ENCODE measurements at places on chromosomes 7 and 10. TPM values are rescaled to one million over a fixed set of nuclear protein-coding genes. Genes with fewer than 3 reads are reported as not detected.

DNA sequence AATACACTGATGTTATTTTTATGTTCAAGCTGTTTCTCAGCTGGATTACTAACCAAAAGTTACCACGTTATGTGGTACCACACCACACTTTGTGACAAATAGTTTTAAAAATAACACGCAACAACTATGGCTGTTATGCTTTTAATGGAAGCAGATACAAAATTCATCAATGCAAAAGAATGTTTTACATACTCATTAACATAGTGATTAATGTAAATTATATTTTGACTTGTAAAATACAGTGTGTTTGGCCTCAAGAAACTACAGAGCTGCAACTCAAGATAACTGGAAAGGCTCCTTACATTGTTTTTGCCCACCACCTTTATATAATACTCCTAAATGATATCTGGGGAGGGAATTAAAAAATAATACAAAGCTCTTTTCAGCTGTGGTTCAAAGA is 25.5 kb downstream of the NCOA4 start:
- H3K4me1 ChIP-seq: no peaks in the 10 kb centered on the region
- no peak overlapping the region for H3K27ac ChIP-seq
- no peaks in the 10 kb centered on the region for H3K27me3 ChIP-seq

DNA sequence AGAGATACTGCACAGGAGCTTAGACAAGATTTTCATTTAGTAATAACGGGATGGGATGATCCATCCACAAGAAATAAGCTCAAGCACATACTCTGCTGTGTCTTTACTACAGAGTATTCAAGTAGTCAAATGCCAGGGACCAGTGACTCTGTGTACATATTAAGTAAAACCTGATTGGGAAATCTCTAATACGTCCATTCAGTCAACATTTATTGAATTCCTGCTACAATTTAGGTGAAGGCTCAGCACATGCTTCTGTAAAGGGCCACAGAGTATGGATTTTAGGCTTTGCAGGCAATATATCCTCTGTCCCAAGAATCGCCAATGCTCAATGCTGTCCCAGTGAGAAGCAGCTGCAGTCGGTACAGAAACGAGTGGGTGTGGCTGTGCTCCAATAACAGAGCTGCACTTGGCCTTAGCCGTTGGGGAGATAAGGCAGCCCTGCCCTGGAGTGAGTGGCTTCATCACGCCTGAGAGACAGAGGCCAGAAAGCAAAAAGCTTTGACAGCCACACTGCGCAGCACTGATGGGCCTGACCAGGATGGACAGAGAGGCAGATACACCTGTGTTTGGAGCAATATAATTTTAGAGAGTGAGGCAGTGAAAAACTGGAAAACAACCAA is 186.8 kb downstream of the PARD3 start:
- no peaks in the 10 kb centered on the region for H3K4me1 ChIP-seq
- no peak overlapping the region for H3K4me3 ChIP-seq
- no peak overlapping the region for H3K27ac ChIP-seq
- H3K36me3 ChIP-seq: no peaks in the 10 kb centered on the region
- DNase-seq: no peak

DNA sequence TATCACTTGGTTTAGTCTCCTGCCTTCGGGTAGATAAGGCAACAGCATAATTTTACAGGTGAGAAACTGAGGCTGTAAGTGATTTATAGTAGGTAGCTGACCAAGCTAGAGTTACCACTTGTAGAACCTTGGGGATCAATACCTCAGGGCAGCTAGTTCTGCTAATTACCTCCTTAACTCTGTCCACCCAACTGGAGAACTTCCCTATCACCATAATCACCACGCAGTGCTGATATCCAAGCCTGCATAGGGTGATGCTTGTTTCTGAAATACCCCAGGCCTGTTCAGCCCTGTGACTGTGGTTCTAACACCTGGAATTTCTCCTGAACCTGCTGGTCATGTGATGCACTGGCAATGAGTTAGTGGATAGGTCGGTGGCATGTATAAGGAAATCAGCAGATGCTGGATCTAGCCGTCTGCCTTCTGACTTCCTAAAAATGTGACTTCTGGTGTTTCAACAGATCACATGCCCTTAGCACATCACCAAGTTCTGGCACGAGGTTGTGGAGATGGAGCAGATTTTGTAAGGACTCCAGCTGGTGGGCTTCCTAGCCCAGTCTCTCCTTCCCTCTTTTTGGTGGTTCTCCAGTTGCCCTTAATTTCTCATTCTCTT is 15.3 kb downstream of the PLAU start:
- peaks cover 11% of the 10 kb centered on the region for H3K4me1 ChIP-seq
- H3K36me3 ChIP-seq: no peaks in the 10 kb centered on the region
- no peak for DNase-seq
- no peak overlapping the region for H3K4me3 ChIP-seq
- H3K27ac ChIP-seq: no peak overlapping the region

GRCh38 chr7:41878309-41879295 is 175.7 kb upstream of the INHBA start:
- H3K27me3 ChIP-seq: no peaks in the 10 kb centered on the region
- no peak overlapping the region for H3K27ac ChIP-seq
- H3K4me3 ChIP-seq: no peak overlapping the region
- no peak for DNase-seq
- peaks cover 6% of the 10 kb centered on the region for H3K4me1 ChIP-seq
- no peaks in the 10 kb centered on the region for H3K36me3 ChIP-seq

DNA sequence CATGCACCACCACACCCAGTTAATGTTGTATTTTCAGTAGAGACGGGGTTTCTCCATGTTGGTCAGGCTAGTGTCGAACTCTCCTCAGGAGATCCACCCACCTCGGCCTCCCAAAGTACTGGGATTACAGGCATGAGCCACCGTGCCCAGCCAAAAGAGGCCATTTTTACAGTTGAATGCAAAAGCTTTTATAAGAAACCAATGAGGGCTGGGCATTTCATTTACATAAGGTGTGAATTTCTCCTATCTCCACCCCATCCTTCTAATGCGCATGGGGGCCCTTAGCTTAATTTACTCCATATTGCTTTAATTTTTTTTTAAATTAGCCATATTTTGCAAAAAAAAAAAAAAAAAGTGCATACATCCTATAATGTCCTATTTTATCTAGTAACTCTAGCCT is 25.1 kb upstream of the EIF4H start:
- no peak overlapping the region for H3K27ac ChIP-seq
- H3K36me3 ChIP-seq: no peaks in the 10 kb centered on the region
- H3K4me1 ChIP-seq: no peaks in the 10 kb centered on the region
- H3K4me3 ChIP-seq: no peak overlapping the region
- no peaks in the 10 kb centered on the region for H3K27me3 ChIP-seq

DNA sequence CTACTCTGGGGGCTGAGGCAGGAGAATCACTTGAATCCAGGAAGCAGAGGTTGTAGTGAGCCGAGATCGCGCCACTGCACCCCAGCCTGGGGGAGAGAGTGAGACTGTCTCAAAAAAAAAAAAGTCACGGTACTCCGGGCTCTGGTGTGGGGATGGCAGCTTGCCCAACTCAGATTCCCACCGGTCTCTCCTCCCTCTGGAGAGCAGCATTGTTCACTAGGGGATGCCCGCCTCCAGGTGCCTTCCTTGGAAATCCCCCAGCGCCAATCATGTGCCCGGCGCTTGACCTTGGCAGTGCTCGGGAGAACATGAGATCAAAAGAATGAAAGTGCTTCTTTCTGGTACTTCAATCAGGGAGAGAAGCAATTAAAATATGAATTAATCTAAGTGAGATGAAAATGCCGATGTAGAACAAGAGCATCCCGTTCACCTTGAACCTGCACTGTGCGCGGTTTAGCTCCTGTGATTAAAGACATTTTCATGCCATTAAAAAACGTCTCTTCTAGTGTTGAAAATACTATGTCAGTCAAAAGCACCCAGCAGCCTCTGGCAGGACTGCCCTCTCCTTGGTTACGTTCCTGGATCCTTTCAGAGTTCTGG is 1127.3 kb upstream of the AUTS2 start:
- H3K27me3 ChIP-seq: no peaks in the 10 kb centered on the region
- H3K36me3 ChIP-seq: no peaks in the 10 kb centered on the region
- no peak overlapping the region for H3K4me3 ChIP-seq
- no peak overlapping the region for H3K27ac ChIP-seq

- no peak overlapping the region for H3K4me3 ChIP-seq
- H3K27ac ChIP-seq: no peak overlapping the region
- peaks cover 9% of the 10 kb centered on the region for H3K4me1 ChIP-seq
- DNase-seq: no peak
These were observed 6.4 kb upstream of the ZNF398 start for GRCh38 chr7:149140831-149141230.

DNA sequence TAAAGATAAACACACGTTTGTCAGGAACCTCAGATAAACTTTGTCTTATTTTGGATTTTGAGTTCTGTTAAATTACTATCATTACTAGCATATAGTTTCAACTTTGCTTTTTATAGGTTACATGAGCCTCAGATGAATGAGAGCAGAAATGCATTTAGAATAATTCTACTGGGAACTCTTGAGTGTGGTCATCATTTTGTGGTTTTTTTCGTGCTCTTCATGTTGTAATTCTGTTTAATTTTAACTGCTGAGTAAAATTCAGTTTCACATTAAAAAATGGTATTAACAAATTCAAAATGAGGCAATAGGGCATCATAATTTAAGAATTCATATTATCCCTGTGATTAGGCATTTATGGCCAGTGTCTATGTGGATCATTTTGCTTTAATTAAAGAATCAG is 72.9 kb downstream of the GNAI1 start:
- no peaks in the 10 kb centered on the region for H3K36me3 ChIP-seq
- DNase-seq: no peak
- no peaks in the 10 kb centered on the region for H3K4me1 ChIP-seq
- no peaks in the 10 kb centered on the region for H3K27me3 ChIP-seq

DNA sequence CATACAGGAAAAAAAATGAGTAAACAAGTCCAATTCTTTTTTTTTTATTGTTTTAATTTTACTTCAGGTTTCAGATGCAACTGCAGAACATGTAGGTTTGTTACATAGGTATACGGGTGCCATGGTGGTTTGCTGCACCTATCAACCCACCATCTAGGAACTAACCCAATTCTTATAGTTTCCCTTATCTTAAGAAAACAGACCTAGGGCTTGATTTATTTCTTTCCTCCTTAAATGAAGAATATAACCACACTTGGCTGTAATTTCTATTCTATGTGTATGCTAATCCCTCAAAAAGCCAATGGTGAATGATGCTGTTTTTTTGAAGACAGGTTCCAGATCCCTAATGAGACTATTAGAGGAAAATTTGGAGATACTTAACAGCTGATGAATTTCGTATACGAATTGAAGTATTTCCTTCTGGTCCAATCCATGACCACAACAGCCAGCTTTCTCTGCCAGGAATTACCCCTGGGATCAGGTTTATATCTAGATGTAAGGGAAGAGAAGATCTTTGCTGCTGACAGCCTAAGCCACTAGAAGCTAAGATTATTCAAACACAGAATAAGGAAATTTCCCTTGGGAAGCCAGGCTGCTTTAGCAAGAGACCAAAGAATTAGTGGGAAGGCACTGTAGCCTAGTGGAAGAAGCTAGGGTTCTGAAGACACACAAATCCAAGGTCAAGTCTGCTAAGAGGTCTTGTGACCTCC is 115.8 kb downstream of the INHBA start:
- H3K4me1 ChIP-seq: no peaks in the 10 kb centered on the region
- H3K4me3 ChIP-seq: no peak overlapping the region
- no peak overlapping the region for H3K27ac ChIP-seq

GRCh38 chr10:122286867-122287266 is 15.8 kb downstream of the BTBD16 start:
- H3K27ac ChIP-seq: no peak overlapping the region
- no peaks in the 10 kb centered on the region for H3K4me1 ChIP-seq
- H3K36me3 ChIP-seq: no peaks in the 10 kb centered on the region

DNA sequence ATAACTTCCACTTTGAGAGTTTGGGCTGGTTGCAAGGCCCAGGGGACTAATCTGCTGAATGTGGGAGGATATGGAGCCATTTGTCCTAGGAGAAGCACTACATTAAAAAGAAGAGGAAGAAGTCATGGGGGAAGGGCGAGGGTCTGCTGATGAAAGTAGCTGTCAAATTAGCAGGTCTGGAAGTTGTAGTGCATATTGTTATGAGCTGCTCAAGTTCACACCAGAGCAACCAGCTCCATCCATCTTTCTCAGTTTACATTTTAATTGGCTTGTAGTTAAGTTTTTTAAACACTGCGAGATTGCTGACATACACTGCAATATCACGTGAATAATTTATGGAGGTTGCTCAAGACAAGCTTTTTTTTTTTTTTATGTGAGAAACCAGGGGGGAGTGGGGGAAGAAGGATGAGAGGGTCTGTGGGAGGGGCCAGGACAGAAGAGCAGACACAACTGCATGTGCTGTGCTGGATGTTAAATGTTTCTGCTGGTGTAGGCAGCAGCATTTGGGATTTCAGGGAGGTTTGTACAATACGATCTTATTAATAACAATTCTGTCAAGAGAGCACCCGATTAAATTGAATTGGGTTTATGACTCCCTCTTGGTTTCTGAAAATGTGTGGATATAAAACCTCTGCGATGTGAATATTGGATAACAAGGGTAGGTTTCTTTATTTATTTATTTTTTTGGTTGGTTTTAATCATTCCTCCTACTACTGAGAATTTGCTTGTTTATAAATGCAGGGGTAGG is 759.0 kb upstream of the GALNT17 start:
- no peak overlapping the region for H3K27ac ChIP-seq
- H3K4me1 ChIP-seq: no peaks in the 10 kb centered on the region
- no peak for DNase-seq

DNA sequence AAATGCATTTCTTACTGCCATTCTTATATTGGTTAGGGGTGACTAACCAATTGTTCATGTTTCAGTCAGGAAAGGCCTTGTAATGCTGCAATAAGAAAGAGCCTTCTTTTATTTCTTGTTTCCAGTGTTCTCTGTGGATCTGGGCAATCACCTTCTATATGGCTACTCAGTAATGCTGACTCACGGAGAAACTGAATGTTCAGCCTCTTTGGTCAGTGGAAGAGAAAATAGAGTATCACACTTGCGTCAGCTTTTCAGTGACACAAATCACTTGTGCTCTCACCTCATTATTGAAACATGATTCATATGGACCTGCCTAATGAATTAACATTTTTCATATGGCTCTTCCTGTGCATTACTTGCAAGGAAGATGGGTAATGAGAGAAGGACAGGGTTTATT is 243.9 kb upstream of the POT1 start:
- no peak for DNase-seq
- no peaks in the 10 kb centered on the region for H3K4me1 ChIP-seq
- no peaks in the 10 kb centered on the region for H3K36me3 ChIP-seq
- H3K4me3 ChIP-seq: no peak overlapping the region
- no peaks in the 10 kb centered on the region for H3K27me3 ChIP-seq

DNA sequence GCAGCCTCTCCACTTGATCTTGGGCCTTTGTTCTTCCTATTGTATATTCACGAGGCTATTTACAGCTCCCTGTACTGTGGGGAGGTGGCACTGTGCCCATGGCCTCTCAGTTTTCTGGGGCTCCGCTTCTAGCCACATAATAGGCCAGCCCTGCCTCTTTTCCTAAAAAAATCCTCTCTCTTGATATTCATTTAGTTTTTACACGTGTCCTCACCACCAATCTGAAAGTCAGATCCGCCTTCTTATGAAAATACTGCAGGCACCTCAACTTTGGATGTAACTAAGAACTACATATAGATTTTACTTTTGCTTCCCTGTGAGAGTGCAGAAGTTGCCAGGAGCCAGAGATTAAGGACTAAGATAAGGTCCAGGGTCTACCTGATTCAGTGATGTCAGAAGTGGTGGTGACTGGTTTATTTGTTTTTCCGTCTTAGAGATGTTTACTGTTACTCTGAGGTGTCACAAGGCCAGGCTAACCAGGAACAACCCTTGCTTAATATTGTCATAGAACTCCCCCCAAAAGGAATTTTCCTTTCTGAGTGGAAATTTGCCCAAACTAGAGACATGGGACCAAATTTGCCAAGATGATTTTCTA is 7.8 kb downstream of the BAMBI start:
- H3K36me3 ChIP-seq: no peaks in the 10 kb centered on the region
- no peak overlapping the region for H3K27ac ChIP-seq
- DNase-seq: no peak
- H3K4me1 ChIP-seq: peaks cover under 1% of the 10 kb centered on the region

Gene ZNF22
- total RNA-seq: 18.4 TPM

Gene PLXNA4
- total RNA-seq: 4.8 TPM

Gene CNNM1
- total RNA-seq: 0.36 TPM

Gene CHAT
- total RNA-seq: not detected

Gene C7orf33
- not detected for total RNA-seq

Gene CAV2
- total RNA-seq: 0.89 TPM
